AG20443 (cell line): ENCODE measurements at places on chromosomes 6 and 20.

- DNase-seq: no peak
Measured at GRCh38 chr6:34108176-34108575, 37.7 kb downstream of the GRM4 start.

GRCh38 chr6:98107801-98108200 is 726.6 kb upstream of the POU3F2 start:
- no peak for DNase-seq

GRCh38 chr6:74366634-74367033 is 670.6 kb downstream of the CD109 start:
- peak; percentile 29 for DNase-seq

- no peak for DNase-seq
Measured at GRCh38 chr6:168943231-168943905, 310.3 kb downstream of the THBS2 start.

GRCh38 chr20:41116282-41116956 is 20.9 kb upstream of the PLCG1 start:
- no peak for DNase-seq

GRCh38 chr6:84767526-84768201 is 3.3 kb upstream of the TBX18 start:
- no peak for DNase-seq

- no peak for DNase-seq
Measured at GRCh38 chr6:64064919-64065318, 429.3 kb downstream of the PHF3 start.
